ENCODE measurements at places on chromosomes 2 and 18. TPM values are rescaled to one million over a fixed set of nuclear protein-coding genes. Genes with fewer than 3 reads are reported as not detected.

The SERPINB5 gene
- total RNA-seq, result not detected

The TDRD15 gene
- not detected for total RNA-seq

The RBM44 gene
- total RNA-seq, result 0.47 TPM

The PRKCE gene
- 17.9 TPM for total RNA-seq

The CKAP2L gene
- total RNA-seq, result 0.68 TPM

The PXDN gene
- total RNA-seq, result 46.0 TPM

The INHA gene
- 2.2 TPM for total RNA-seq

The CXCR4 gene
- 4.4 TPM for total RNA-seq

The GAD1 gene
- not detected for total RNA-seq
